Activated T-cell treated with anti-CD3 and anti-CD28 coated beads for 48 hours (primary cell): ENCODE measurements at places on chromosomes 5 and 9.

GRCh38 chr9:100190339-100190738 lies 91.3 kb downstream of the INVS start:
- no peak for DNase-seq

GRCh38 chr5:119578937-119579336 lies 50.4 kb upstream of the FAM170A start:
- no peak for DNase-seq

GRCh38 chr9:19386502-19387044 lies 6.5 kb upstream of the RPS6 start:
- no peak for DNase-seq

GRCh38 chr5:144189800-144190429 lies 19.2 kb downstream of the KCTD16 start:
- DNase-seq: peak; percentile 42

- no peak for DNase-seq
Measured at GRCh38 chr9:84862810-84863287, 193.3 kb downstream of the NTRK2 start.

- no peak for DNase-seq
Measured at GRCh38 chr9:121199921-121200320, 1.7 kb downstream of the RAB14 start.

- DNase-seq: no peak
Measured at GRCh38 chr5:76358-77169, 15.4 kb upstream of the PLEKHG4B start.

GRCh38 chr5:153632748-153633290 lies 142.3 kb downstream of the GRIA1 start:
- DNase-seq: no peak

DNA sequence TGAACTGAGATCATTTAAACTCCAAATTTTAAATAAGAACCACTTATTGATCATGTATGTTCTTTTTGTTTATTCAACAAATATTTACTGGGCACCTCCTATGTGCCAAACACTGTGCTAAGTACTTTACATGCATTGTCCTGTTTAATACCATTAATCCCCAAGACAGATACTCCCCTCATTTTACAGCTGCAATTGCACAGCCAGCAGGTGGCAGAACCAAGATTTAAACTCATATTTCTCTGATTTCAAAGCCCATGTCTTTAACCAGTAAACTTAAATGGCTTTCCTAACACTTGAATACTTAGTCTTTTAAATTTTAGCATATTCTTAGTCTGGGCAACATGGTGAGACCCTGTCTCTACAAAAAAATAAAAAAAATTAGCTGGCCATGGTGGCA lies 43.4 kb upstream of the KIAA1958 start:
- DNase-seq: no peak

DNA sequence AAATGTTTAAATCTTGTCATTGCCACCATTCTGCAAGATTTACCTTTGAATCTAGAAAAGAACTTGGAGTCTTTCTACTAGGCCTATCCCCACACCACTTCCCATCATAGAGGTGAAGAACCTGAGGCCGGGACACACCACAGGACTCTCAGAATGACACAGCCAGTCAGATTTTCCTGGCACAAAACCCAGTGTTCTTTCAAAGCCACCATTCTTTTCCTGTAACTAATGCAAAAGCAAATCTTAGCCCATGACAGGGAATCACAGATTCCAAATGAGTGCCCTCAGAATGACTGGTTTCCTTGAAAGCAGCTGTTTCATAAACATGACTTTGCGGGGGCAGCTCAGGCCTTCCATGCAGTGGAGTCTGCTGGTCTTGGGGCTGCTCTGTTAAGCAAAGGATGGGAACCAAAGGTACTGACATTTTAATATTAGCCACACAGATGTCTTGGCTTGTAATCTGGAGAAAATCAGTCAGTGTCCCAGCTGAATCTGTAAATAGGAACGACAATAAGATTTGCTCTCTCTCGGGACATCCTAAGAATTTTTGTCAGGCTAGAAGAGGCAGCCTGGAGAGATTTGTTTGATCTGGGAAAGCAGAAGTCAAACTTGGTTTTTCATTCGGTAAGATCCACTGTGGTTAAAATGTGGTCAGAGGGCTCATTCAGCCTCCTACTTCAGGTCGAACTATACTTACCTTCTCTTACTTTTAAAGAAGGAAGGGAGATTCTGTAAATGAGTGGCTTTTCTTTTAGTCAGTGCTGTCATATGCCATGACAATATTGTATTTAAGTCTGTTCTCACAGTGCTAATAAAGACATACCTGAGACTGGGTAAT lies 115.1 kb downstream of the PALM2AKAP2 start:
- peak; percentile 51 for DNase-seq

DNA sequence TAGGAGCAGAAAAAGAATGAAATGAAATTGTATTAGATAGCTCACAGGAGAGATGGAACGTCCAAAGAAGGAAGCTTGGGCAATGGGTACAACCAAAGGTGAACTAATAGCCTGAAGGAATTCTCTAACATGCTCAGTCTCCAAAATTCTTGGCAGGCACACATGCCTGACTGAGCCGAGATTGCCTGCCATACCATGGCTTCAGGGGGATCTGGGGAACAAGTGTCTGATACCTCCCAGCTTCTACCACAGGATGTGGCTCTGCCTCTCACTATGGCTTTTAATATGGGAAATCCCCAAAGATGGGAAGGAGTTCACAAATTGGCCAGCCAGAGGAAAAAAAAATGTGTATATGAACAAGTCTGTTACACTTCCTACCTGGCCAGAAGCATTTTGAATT lies 3.6 kb upstream of the PALM2AKAP2 start:
- DNase-seq: no peak

DNA sequence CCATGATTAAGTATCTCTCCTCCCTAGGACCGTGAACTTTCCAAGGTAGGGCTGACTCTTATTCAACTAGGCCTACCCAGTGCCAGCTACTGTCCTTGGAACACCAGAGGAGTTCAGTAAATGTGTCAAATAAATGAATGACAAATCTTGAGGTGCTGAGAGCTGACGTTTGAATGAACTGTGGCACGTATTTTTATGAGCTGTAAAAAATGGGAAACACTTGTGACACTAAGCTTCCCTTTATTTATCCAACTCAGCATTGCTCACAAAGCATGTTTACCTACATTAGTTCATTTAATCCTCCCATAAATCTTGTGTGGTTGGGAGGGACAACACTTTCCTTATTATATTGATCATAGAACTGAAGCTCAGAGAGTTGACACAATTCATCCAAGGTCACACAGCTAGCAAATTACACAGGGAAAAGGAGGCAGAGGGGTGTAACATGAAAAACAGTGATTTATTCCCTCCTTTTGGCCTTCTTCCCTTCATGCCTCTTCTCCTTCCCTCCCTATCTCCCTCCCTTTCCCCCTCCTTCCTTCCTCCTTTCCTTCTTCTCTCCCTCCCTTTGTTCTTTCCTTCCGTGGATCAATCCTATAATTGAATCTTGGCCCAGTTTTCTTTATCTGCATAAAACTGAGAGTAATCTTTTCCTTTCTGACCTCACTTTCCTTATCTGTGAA lies 412.6 kb downstream of the DMRT2 start:
- no peak for DNase-seq

GRCh38 chr9:136309806-136310220 lies 5.9 kb upstream of the CCDC187 start:
- no peak for DNase-seq

DNA sequence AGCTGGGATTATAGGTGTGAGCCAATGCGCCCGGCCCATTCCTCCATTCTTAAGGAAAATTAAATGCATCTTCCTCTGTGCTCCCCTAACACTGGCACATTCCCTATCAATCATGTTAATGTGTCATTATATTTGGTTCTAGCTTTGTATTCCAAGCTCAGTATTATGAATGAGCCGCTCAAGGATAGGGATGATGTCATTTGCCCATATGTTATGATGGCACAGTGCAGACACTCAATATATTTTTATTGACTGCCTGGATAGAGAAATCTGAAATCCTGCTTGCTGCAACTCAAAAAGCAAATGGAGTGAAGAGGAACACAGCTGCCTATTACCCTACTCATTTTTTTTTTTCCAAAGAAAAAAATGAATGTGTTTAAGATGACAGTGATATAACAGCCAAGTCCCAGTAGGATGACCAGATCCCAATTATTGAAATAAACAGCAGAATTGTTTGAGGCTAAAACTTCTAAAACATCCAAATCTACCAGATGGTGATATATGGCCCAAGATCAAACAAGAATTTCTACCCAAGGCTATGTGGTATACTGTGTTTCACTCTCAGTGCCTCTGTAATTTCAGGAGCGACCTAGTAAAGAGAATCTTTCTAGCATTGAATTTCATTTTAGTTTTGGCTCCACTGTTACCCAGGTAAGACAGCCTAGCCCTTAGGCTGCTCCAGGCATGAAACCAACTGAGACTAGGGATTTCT lies 16.3 kb downstream of the SUSD1 start:
- DNase-seq: no peak

- DNase-seq: no peak
Measured at GRCh38 chr5:165497707-165498106, 1992.3 kb downstream of the MAT2B start.

- no peak for DNase-seq
Measured at GRCh38 chr5:155309021-155309746, 295.6 kb downstream of the KIF4B start.

GRCh38 chr5:176959051-176959450 lies 47.5 kb downstream of the UIMC1 start:
- no peak for DNase-seq

- no peak for DNase-seq
Measured at GRCh38 chr9:82410306-82410705, 421.7 kb downstream of the SPATA31D1 start.

DNA sequence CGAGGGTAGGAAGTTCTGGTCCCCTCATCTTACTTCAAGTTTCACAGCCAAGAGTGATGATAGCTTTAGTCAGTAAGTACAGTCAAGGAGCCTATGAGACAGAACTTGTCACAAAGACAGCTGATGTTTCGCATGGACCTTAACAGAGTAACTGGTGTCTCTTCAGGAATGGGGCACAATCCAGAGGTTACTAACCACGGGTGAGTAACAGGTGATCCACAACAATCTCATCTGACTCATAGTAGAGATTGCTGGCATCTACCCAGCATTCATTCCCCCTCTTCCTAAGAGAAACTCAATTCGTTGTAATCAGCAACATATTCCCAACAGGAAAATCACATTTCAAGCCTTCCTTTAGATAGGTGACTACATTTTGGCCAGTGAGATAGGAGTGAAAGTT lies 126.7 kb downstream of the SNX18 start:
- no peak for DNase-seq

GRCh38 chr9:33117796-33118195 lies 41.3 kb upstream of the SMU1 start:
- DNase-seq: no peak

- no peak for DNase-seq
Measured at GRCh38 chr5:134444941-134445471, 33.3 kb upstream of the CDKN2AIPNL start.

DNA sequence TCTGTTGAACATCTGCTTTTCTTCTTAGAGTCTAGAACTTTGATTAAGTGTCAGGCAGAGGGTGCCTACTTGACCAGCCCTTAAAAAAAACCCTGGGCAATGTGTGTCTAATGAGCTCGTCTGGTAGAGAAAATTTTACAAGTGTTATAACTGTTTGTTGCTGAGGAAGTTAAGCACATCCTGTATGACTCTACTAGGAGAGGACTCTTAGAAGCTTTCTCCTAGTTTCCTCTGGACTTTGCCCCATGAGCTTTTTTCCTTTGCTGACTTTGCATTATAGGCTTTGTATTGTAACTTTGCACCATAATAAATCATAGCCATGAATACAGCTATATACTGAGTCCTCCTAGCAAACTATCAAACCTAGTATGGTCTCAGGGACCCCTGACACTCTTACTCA lies 39.4 kb downstream of the GNG10 start:
- no peak for DNase-seq

DNA sequence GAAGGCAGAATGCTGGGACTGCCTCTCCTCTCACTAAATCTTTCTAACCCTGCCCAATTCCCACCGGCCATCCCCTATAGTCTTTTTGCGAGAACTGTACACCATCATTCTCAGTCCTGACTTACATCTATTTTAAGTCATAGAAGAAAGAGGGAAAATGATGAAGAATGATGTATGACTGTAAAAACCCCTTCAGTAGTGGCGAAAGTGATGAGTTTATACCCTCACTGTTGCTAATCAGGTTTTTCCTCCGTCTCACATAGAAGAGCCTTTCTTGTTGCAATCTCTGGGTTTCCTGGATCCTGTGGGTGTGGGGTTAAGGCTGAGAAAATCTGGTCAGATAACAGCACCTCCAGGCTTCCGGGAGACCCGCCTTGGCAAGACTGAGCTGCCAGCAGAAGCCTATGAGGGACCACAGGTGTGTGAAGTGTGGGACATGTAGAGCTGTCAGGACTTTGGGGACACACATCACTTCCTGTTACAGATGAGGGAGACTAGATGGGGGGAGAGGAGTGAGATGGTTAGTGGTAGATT lies 147.1 kb upstream of the SLC12A2 start:
- peak; percentile 12 for DNase-seq

GRCh38 chr5:144318460-144318859 lies 147.8 kb downstream of the KCTD16 start:
- DNase-seq: no peak

GRCh38 chr5:74237571-74238145 lies 402.9 kb downstream of the ENC1 start:
- no peak for DNase-seq

DNA sequence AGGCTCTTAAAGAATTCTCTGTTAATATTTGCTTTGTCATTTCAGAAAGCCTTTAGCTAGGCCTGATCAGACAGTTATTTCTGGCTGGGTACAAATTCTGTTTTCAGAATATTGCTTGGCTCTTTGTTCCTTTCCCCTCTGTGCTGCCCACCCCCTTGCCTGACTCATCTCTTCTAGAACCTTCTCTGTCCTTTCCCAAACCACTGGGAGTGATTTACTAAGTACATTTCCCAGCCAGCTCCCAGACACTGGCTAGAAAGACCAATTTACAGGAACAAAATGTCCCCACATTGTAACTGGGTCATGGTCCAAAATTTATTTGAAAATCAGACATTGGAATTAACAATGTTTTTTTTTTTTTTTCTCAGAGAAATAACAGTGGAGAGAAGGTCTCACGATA lies 133.1 kb upstream of the MAP1B start:
- DNase-seq: no peak

DNA sequence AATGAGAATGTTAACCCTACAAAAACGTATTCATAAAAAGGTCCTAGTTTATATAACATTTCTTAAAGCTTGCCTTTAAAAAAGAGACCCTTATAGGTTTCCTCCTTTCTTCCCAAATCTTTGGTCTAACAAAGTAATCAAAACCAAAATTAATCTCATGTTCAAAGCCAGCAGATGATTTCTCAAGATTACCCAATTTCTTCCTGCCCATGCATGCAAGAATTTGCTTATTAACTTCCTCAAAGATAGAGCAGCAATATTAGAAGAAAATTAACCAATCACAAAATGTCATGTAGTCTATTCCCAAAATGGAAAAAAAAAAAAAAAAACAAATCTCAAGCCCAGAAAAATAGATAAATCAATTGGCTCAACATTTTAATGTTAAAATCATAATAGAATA lies 114.9 kb downstream of the MLLT3 start:
- no peak for DNase-seq

DNA sequence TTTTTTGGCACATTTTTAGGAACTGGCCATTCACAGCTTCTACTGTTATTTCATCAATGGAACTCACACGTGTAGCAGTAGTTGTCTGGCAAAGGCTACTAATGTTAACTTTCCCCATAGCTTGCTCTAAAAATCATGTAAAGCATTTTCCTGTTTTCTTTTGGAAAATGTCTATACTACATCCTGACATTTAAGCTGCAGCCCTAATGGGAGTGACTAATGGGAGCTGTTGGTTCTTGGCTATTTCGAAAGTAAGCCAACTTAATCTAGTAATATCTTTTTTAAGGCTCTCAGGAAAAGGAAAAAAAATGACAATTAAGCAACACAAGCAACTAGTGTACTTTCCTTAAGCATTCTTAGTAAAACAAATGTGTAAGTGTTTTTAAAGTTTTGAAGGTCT lies 169.2 kb downstream of the SLC12A2 start:
- no peak for DNase-seq
